ENCODE measurements at places on chromosomes 16 and 17.

- DNase-seq, result no peak
These were observed 939 bp upstream of the CCL2 start for GRCh38 chr17:34254146-34254545.

- no peak for DNase-seq
These were observed 242.7 kb downstream of the GSG1L start for GRCh38 chr16:27820646-27821345.

DNA sequence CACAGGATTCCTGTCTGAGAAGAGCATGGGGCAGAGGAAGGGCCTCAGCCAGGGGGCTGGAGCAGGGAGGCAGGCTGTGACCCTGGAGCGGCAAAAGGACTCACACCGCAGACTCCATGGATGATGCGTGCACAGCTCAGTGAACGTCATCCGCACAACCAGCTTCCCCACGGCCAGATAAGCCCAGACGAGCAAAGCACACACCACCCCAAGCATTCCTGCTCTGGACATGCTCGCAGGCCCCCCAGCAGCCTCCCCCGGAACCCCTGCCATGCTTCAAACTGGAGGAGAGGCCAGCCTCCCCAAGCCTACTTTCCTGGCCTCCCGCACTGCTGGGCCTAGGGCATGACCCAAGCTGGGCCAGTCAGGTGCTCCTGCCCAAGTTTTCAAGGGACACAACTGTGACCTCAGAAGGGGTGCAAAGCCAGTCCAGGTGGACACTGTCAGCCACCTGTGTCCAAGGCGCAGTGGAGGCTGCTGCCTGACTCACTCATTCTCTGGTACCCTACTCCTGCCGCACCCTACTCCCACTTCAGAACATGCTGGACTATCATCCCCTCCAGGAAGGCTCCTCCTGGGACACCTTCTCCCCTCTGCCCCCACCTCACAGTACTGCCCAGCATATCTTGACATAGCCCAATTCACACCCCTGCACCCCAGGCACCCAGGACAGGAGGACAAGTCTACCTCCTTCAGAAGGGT is 4.8 kb downstream of the BCAR1 start:
- no peak for DNase-seq

DNA sequence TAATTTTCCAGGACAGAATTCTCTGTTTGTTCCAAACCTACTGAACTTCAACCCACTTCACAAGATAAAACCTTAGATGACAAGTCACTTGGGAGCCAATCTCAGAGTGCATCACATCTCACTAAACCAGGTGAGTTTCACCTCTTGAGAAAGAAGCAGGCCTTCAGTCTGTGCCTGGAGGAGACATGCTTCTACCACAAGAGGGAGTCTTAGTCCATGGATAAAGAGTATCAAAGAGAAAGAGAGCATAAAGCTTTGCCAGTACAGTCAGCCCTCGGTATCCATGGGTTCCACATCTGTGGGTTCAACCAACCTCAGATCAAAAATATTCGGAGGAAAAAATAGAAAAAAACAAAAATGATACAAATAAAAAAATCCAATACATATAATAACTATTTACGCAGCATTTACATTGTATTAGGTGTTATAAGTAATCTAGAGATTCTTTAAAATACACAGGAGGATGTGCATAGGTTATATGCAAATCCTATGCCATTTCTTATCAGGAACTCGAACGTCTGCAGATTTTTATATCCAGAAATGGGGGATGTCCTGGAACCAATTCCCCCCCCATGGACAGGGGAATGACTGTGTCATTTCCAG is 37.7 kb downstream of the DUSP14 start:
- peak; percentile 17 for DNase-seq
